ENCODE measurements at places on chromosomes 5 and 9.
A peak's percentile ranks its signal among the peaks of the same experiment; 100 is the strongest.

DNA sequence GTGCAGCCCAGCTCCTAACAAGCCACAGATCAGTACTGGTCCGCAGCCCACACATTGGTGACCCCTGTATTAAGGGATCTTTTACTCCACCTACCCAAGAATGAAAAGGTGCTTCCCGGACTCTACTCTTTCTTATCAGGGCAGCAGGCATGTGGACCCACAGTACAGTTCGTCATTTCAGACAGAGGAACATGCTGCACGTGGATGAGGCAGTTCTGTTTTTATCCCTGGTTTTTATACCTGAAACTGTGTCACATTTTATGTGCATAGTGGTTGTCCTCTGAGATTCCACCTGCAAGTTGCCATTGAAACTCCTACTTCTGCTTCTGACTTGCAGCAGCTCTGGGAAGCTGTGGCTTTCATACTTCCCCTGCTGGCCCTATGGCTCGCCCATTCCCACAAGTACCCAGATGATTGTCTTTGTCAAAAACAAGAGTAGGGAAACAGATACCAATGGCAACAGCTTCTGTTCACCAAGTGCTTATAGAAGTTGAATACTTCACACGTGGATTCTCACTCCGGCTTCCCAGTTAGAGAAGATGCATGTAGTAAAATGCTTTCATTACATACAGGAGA is 208.0 kb downstream of the TRIO start:
- DNase-seq: no peak

- no peak for DNase-seq
Measured at GRCh38 chr5:139684881-139685749, 37.0 kb downstream of the CXXC5 start.

GRCh38 chr5:134258896-134259295 is 33.0 kb upstream of the PPP2CA start:
- no peak for DNase-seq

DNA sequence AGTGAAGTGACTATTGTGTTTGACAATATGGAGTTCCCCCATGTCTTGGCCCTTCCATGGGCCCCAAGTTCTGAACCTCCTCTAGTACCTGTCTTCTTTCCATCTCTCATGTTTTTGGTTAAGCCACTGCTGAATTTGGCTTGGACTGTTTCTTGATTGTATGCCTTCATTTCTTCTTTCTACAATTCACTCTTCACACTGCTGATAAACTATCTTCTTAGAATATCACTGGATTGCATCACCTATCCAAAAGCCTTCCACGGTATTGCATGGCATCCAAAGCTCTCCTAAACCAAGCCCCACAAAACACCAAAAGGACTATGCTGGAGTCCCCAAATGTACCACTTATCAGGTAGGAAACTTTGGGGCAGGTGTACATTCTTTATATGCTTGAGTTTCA is 4.3 kb upstream of the POC5 start:
- DNase-seq: no peak

DNA sequence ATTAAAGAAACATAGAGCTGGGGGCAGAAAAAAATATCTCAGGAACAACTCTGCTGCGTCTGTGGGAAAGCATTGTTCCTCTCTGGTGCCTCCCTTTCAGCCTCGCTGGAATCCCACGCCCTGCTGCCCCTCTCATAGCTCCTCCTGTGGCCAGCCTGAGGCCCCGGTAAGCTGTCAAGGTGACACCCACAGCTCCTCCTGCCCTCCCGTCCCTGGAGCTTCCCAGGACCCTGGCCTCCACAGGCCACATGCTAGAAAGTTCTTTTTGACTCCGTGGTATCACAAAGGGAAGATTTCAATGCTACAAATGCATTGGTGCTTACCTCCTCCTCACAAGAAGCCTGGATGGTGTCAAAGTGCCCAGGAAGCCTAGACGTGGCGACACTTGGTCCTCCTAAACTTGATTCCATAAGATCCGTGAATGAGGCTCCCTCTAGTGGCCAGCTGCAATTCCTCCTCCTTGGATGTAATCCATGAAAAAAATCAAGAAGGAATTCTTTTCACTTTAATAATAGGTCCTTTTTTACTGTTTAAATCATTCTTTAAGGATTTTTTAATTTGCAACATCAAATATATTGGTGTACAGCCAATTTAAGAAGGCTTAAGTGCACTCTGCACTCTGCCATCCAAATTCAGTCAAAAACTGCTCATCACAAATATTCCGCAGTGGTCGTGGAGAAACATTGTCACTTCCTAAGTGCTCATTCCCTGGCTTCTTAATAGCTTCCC is 104.9 kb downstream of the CFAP90 start:
- DNase-seq: peak; percentile 24

DNA sequence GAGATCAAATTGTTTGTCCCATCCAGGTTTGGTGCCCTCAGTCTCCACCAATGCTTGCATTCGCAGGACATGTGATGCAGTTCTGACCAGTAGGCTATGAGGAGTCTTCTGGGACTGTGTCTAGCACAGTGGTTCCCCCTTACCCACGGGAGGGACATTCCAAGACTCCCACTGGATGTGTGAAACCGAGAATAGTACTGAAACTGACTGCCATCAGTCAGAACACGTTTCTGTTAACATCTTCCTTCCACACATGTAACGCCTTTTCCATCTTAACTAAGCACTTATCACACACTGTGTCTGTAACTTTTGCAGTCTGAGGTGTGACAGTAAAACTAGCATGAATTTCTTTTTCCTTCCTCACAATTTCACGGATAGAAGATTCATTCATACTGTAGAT is 74.7 kb downstream of the PTTG1 start:
- DNase-seq: no peak

DNA sequence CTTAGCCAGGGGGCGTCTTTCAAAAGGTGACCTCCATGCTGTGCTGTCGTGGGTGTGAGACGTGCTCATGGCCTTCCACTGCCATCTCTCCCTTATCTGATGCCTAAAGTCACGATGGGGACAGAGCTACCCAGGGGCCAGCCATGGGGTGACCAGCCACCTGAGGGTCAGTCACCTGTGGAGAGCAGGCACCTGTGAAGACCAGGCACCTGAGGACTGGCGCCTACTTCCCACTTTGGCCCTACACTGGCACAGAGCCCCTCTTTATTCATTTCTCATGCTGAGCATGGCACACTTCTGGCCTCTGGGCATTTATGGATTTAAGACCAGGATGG is 6.4 kb upstream of the EXOC3 start:
- DNase-seq: no peak

- no peak for DNase-seq
Measured at GRCh38 chr9:33024126-33024965, 727 bp upstream of the DNAJA1 start.

GRCh38 chr9:7315746-7316145 is 483.8 kb downstream of the DMAC1 start:
- no peak for DNase-seq
